ENCODE measurements at places on chromosomes 1 and 21.

DNA sequence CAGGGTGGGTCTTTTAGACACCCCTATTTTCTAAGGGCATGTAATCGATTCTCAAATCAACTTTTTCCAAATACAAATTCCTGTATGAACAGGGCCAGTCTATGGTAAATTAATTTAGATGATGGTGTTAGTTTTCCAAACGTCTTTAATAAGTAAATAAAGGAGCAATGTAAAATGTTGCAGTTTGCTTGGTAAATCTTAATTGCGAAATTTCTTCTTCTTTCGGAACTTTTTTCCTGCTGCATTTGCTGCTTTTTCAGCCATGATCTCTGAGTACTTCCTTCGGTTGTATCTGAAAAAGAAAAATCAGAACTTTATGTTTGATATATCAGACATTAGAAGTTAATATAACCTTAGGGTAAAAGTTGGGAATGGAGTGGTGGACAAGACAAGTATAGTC lies 9.4 kb downstream of the DNTTIP2 start:
- DNase-seq = no peak

GRCh38 chr1:55275151-55275748 lies 60.1 kb upstream of the USP24 start:
- no peak for DNase-seq

- DNase-seq = no peak
Observed at GRCh38 chr1:19405761-19406487, 79.4 kb downstream of the CAPZB start.

GRCh38 chr1:176885751-176886150 lies 278.8 kb downstream of the ASTN1 start:
- DNase-seq = no peak

DNA sequence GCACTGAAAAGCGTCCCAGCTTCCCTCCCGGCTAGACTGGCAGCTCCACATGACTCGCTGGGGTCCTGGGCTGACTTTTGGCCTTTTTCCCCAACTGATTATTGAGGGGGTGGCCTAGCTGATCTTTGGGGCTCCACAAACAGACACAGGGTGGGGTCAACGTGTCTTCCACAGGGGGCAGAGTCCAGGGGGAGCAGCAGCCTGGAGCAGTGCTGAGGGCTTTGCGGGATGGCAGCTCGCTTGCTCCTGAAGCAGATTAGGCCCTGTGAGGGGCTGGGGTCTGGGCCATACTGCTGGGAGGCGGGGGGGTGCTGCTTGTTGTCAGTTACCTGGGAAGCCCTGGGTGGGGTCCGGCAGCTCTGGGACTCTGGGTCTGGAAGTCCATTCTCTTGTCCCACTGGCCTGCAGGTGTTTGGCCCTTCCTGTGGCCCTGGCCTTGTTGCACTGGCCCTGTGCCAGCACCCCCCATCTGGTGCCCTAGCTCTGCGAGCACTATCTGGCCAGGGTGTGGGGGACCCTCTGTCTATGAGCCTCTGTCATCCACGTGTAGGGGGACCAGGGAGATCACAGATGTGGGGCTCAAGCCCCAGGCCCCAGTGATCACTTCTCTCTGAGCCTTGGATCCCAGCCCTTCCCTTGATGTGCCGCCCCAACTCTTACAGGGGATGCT lies 12.3 kb upstream of the HES5 start:
- no peak for DNase-seq

- no peak for DNase-seq
Observed at GRCh38 chr21:24781146-24781545, 826.1 kb downstream of the MRPL39 start.

GRCh38 chr1:153881751-153882150 lies 41.0 kb downstream of the GATAD2B start:
- no peak for DNase-seq

DNA sequence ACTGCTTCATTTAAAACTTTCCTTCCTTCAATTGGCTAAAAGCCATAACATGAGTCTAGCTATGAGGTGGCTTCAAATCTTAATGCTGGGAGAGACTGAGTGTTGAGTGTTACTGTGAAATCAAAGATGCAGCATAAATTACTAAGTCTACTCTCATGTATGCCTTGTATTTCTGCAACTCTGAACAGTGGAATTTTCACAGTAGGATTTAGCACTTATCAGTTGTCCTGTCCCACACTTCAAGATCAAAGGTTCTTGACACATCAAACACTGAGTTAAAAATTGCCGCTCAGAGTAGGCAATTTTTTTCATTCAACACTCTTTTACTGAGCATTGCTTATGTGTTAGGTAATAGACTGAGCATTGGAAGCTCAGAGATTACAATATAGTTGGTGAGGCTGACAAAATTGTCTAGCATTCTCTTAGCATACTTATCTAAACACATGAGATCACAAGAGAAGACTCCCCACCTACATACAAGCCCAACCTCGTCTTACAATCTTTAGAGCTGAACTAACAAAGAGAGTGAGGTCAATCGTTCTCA lies 56.4 kb upstream of the ADORA3 start:
- peak; percentile 67 for DNase-seq

All from AG04450 (cell line).